Femur (tissue), 1 donor: ENCODE measurements at places on chromosomes 3 and 15.

GRCh38 chr15:64836023-64836536 lies 5.6 kb upstream of the PLEKHO2 start:
- DNase-seq, result no peak

- DNase-seq, result no peak
Measured at GRCh38 chr15:38612159-38612863, 47.7 kb upstream of the RASGRP1 start.

GRCh38 chr3:158058495-158059130 lies 47.6 kb downstream of the SHOX2 start:
- no peak for DNase-seq

DNA sequence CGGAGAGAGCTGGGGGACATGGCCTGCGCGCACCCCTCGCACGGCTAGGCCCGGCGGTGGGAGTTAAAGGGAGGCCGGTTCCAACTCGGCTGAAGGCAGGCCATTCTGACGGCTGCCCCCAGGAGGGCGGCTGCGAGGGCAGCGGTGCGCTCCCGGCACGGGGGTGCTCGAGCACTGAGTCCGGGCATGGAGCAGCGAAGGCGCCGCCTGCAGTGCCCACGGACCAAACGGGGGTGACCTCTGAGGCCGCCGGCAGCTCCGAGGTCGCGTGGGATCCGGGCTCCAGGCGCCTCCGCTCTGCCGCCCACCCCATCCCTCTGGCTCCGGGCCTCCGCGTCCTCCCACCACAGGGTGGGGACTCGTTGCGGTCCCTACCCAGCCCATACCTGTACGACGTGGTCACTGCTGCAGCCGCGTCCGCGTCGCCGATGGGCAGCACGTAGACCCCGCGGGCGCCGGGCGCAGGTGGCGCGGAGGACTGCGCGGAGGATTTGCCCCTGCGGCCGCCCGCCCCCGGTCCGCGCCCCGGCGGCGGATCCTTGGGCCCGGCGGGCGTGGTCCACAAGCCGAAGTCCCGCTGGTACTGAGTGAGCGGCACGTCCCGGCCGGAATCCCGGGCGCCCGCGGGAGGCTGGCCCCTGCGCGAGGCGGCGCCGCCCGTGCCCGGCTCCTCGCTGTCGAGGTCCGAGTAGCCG lies 469 bp downstream of the MAP6D1 start:
- no peak for DNase-seq

- peak; percentile 74 for DNase-seq
Measured at GRCh38 chr3:197520311-197521276, 35.2 kb downstream of the BDH1 start.

DNA sequence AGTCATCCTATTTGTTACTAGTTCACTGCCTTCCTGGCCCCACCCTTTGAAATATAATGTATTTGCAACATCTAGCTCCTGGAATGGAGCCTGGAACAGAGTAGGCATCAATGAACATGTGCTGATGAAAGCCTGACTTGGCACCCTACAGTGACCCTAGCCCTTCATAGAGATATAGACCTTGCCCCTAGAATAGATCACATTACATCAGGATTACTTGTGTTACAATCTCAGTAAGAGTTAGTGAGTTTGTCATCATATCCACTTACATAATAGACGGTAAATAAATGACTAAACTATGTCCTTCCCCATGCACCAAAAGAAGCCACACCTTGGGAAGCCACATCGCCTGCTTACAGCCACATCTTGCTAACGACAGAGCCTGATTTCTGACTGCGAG lies 110.5 kb upstream of the WNT5A start:
- DNase-seq, result no peak

DNA sequence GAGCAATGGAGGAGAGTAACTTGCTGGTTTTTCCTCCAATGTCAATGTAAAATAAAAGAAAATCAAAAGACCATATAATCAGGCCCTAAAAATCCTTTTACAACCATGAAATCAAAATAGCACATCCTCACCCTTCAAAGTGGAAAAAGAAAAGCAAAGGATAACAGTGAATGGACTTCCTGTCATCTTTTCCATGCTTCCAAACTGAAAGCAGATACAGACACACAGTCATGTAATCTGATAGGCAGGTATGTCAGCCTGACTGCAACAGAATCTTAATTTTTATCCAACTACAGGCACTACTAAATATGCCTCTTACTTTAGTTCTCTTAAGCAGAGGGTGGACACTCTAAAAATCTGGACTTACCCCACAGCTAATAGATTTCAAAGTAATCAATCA lies 27.8 kb upstream of the IGDCC4 start:
- DNase-seq, result no peak

DNA sequence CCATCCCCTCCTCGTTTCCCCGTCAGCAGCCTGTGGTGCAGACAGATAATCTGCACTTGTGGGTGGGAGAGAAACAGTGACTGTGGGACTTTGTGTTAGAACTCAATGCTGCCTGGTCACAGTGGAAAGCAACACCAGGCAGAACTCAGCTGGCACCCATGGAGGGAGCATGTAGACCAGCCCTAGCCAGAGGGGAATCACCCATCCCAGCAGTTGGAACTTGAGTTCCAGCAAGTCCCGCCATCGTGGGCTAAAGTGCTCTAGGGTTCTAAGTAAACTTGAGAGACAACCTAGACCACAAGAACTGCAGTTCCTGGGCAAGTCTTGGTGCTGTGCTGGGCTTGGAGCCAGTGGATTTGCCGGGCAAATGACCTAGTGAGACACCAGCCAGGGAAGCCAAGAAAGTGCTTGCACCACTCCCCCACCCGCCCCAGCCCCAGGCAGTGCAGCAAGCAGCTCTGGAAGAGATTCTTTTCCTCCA lies 24.4 kb downstream of the ISG20 start:
- DNase-seq, result no peak

- DNase-seq, result no peak
Measured at GRCh38 chr15:68823561-68823960, 2.9 kb upstream of the ANP32A start.

- DNase-seq, result no peak
Measured at GRCh38 chr3:177889161-177889560, 647.1 kb upstream of the KCNMB2 start.
